ENCODE measurements at places on chromosomes 1 and 21.
A peak's percentile ranks its signal among the peaks of the same experiment; 100 is the strongest.

DNA sequence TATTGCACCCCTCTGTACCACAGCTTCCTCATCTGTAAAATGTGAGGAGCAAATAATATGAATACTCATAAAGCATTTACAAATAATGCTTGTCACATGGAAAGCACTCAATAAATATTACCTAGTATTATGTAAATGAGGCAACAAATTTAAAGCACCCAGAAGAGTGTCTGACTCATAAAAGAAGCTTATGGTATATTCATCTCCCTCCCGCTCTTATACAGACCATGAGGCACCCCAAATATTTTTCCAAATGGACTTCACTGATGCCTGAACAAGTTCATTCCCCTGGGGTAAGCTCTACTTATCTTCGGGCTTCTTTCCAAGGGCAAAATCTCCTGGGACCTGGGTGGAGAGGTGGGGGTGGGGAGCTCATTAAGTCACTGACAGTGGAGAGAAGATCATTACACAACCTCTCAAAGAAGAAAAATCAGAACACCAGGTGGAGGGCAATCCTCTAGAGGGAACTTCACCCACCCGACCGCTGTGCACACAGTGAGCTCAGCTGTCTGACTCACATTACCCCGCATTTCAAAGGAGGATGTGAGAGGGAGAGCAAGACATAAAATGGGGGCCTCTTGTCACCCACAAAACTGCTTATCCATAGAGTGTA is 166.2 kb downstream of the ASTN1 start:
- no peak for DNase-seq

DNA sequence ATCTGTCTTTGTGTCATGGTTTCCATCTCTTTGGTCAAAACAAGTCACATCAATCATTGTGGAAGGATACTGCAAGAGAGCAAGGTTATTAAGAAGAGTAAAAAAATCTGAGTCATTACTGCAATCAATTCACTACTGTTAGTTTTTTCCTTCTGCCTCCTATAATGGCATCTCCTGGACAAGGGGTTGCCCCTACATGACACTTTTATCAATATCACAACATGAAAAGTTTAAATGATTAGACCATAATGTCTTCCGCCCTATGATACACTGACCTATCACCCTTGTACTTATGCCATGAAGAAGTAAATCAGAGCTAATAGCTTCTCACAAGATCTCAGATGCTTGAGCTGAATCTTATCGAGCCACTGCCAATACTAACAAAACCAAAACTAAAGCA is 223.9 kb downstream of the KCNK2 start:
- DNase-seq = no peak

DNA sequence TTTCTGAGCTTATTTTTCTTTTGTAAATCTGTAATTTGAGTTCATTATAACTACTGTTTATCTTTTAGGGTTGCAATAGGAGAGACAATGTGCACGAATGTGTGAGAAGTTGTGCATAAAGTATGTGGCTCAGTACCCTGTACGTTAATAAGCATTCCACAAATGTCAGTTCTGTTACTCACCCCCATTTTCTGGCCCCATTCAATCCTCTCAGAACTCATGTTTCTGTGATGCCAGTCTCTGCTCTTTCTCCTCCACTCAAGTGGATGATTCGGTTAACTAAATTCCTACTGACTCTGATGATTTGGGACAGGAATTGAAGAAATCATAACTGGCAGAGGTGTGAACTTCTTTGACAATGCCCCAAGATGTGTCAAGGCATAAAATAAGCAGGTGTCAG is 10.2 kb upstream of the DMRTB1 start:
- no peak for DNase-seq

DNA sequence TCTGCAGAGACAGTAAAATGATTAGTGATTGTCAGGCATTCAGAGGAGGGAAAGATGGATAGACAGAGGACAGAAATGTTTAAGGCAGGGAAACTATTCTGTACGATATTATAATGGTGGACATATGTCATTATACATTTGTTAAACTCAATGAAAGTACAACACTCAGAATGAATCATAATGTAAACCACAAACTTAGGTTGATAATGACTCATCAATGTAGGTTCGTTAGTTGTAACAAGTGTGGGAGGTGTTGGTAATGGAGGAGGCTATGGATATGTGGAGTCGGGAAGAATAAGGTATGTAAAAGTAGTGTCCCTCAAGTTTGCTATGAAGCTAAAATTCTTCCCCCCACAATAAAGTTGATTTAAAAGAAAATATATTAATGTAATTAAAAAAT is 455.0 kb downstream of the BRINP3 start:
- no peak for DNase-seq

DNA sequence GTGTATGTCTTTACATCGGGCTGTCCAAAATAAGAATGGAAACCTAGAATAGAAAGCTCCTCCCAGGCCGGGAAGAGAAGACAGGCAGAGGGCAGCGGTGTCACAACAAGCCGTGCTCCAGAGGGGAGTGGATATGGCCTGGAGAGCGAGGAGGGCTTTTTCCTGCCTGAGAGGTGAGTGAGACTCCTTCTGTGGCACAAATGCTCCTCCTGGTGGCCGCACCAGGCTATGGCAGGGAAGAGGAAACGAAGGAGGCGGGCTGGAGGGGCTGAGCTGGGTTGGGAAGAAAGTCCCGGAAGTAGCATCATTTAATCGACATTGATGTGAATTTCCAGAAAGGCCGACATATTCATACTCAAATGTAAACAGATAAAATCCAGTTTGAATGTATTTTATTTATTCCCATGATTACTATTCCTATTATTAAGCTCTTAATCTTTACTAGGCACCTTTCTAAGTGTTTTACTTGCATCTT is 54.7 kb downstream of the MEF2D start:
- DNase-seq = peak; percentile 54

- no peak for DNase-seq
These were observed 91.4 kb upstream of the PLXNA2 start for GRCh38 chr1:208335371-208336136.

- no peak for DNase-seq
These were observed 4.6 kb downstream of the RCC1 start for GRCh38 chr1:28510273-28510969.

DNA sequence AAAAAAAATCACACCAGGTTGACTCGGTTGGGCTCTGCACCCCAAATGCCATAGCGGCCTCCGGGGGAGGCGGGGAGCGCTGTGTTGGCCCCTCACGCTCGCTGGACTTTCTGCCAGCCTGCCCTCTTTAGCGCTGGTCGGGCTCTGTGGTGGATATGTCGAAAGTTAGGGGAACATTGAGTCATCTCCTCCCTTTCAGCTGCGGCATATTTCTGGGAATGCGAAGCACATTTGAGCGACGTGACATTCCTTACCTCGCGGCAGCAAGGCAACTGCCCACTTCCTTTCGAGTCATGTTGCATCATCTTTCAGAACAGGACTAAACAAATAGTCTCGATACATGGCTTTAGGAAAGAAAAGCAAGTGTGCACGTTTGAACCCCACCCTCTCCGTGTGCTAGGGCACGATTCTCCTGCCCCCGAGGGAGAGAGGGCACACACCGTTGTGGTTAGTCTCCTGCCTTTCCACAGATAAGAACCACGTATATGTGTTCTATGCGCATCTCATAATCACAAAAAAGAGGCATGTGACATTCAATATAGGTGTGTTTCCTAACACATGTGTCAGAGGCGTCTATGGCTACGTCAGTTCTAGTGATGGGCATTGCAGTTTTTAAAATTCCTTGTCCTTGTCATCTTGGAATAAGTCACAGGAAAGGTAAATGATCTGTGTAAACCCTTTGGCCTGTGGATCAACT is 105.9 kb upstream of the SLC45A1 start:
- no peak for DNase-seq

GRCh38 chr21:41407541-41408460 is 18.2 kb upstream of the MX1 start:
- DNase-seq = no peak

- DNase-seq = no peak
These were observed 2.3 kb upstream of the USP16 start for GRCh38 chr21:29022166-29022565.

- no peak for DNase-seq
These were observed 3.7 kb upstream of the SETD4 start for GRCh38 chr21:36064085-36064460.

- DNase-seq = no peak
These were observed 38.2 kb downstream of the H3-3A start for GRCh38 chr1:226100436-226101391.

- no peak for DNase-seq
These were observed 92.2 kb downstream of the POU2F1 start for GRCh38 chr1:167312871-167313270.

DNA sequence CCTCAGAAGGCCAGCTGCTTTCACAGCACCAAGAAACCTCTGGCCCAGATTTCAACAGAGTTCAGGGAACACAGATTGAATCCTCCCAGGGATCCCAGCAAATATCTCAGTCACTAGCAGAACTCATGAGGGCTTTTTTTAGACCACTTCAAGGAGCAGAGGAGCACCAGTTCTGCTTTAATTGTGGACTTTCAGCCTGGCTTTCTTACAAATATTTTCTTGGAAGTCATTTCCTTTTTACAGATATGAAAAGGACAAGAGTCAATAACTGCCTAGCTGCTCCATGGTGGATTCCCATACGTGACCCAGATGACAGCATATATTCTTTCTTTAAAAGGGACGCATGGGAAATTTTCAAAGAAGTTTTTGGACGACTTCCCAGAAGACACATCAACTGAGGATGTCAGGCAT is 6.4 kb upstream of the LRRC8B start:
- no peak for DNase-seq

- no peak for DNase-seq
These were observed 40.7 kb downstream of the ARHGEF10L start for GRCh38 chr1:17579951-17580939.

DNA sequence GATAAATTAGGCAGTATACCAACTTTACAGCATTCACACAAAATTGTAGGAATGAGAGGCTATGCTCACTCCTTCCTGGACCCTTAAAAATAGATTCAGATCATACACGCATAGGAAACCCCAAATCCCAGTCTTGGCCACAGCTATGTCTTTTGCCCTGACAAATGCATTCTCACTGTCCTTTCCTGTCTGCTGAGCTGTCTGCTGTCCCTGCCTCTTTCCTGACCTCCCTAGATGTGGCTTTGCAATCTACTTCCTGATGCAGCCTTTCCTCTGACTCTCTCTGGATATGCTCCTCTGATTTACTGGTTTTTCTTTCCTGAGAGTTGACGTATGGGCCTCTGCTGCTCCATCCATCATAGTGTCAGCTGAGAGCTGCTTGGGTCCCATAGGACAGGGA is 59.8 kb upstream of the SLC35F3 start:
- no peak for DNase-seq

DNA sequence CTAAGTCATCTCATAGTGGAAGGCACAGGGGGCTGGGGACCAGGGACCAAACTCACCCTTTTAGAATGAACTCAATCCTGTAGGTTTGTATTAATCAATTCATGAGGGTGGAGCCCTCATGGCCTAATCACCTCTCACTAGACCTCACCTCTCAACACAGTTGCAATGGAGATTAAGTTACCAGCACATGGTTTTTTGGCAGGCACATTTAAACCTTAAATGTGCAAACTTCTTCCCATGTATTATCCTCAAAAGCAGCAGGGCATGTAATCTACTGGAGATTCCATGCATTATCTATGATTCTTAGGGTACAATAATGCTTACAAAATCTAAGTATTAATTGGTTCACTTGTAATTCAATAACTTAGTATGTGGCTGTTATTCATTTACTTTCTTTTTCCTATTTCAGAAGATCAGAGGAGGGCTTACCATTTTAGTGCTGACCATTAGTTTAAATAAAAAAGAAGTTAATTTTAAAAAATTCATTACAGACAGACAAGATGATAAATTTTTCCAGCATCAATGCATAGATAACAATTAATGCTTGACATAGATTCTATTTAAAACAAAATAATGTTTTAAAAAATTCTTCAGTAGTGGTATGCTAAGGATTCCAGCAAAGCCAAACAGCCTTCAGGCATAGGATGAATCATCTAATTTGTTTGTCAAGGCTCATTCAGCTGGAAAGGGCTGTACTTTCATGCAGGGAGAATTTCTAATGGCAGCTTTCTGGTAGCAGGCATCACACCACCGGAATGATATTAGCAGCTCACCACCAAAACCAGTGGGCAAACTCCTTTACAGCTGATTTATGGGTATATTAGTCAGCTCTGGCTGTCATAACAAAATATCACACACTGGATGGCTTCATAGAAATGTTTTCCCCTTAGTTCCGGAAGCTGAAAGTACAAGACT is 124.6 kb upstream of the ZNF648 start:
- DNase-seq = no peak

DNA sequence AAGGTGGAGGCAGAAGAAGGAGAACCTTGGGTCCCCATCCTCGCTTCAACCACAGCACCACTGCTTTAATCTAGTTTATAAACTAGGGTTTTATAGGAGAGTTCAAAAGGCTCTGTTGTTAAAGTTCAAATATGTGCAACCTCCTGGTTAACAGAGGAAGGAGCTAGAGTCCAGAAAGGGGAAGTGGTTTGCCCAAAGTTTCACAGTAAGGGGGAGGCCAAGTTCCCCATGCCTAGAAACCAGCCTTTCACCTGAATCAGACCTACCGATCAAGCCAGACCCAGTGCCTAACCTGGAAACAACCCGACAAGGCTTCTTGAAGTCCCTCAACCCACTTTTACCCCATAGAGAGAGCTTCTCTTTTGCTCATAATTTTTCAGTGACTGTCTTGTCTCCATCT is 106.5 kb downstream of the PLPP3 start:
- no peak for DNase-seq

DNA sequence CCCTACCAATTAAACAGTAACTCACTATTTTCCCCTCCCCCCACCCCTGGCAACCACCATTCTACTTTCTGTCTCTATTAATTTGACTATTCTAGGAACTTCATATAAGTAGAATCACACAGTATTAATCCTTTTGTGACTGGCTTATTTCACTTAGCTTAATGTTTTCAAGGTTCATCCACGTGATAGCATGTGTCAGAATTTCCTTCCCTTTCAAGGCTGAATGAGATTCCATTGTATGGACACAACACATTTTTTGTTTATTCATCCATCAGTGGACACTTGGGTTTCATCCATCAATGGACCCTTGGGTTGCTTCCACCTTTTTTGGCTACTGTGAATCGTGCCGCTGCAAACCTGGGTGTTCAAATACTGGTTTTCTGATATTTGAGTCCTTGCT is 41.7 kb downstream of the EIF2D start:
- DNase-seq = no peak

GRCh38 chr1:14255711-14256110 is 342.8 kb upstream of the KAZN start:
- DNase-seq = no peak

DNA sequence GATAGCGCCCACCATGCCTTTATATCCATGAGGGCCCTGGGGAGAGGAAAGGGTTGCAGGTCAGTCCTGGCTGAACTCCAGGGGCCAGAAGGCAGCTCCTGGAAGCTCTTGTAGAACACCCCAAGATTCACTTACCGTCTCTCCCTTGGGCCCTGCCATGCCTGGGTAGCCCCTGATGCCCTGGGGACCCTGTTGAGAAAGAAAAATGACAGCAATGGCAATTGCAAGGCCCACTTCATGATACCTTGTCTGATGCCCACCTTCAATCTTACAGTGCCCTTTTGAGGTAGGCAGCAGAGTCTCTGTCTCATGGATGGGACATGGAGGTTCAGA is 7.0 kb downstream of the COL9A2 start:
- no peak for DNase-seq
